ENCODE measurements at places on chromosomes 4 and X. TPM values are rescaled to one million over a fixed set of nuclear protein-coding genes. Genes with fewer than 3 reads are reported as not detected.

- H3K4me1 ChIP-seq: no peaks in the 10 kb centered on the region
- no peaks in the 10 kb centered on the region for H3K27me3 ChIP-seq
- DNase-seq: no peak
- no peak overlapping the region for H3K4me3 ChIP-seq
These were observed 64.8 kb upstream of the NR0B1 start for GRCh38 chrX:30373951-30374350.

- no peaks in the 10 kb centered on the region for H3K27me3 ChIP-seq
- H3K4me3 ChIP-seq: no peak overlapping the region
- no peaks in the 10 kb centered on the region for H3K4me1 ChIP-seq
These were observed 173.0 kb upstream of the PCDH18 start for GRCh38 chr4:137705171-137705783.

- H3K27ac ChIP-seq: no peak overlapping the region
- H3K4me1 ChIP-seq: no peaks in the 10 kb centered on the region
- DNase-seq: no peak
- no peaks in the 10 kb centered on the region for H3K36me3 ChIP-seq
- no peak overlapping the region for H3K4me3 ChIP-seq
- no peaks in the 10 kb centered on the region for H3K27me3 ChIP-seq
These were observed 116.2 kb upstream of the STX18 start for GRCh38 chr4:4658052-4658451.

GRCh38 chr4:169484485-169484884 is 127.9 kb downstream of the NEK1 start:
- H3K27ac ChIP-seq: no peak overlapping the region
- no peaks in the 10 kb centered on the region for H3K27me3 ChIP-seq
- no peak overlapping the region for H3K4me3 ChIP-seq

GRCh38 chrX:10117864-10118377 is 38.9 kb upstream of the CLCN4 start:
- H3K27ac ChIP-seq: no peak overlapping the region
- no peaks in the 10 kb centered on the region for H3K27me3 ChIP-seq

GRCh38 chr4:101835121-101835904 is 44.8 kb downstream of the BANK1 start:
- no peak overlapping the region for H3K27ac ChIP-seq
- no peaks in the 10 kb centered on the region for H3K36me3 ChIP-seq
- peaks cover 8% of the 10 kb centered on the region for H3K27me3 ChIP-seq
- no peak for DNase-seq
- no peaks in the 10 kb centered on the region for H3K4me1 ChIP-seq

- H3K27ac ChIP-seq: no peak overlapping the region
- no peaks in the 10 kb centered on the region for H3K4me1 ChIP-seq
- no peaks in the 10 kb centered on the region for H3K36me3 ChIP-seq
- no peak for DNase-seq
- H3K4me3 ChIP-seq: no peak overlapping the region
These were observed 223.4 kb upstream of the HAND2 start for GRCh38 chr4:173753408-173753807.

Gene NLGN3
- total RNA-seq: 1.1 TPM

Gene FMR1
- total RNA-seq: 35.9 TPM

Gene MEPE
- not detected for total RNA-seq

Gene TKTL2
- total RNA-seq: not detected

Gene IL21
- total RNA-seq: 138 TPM
